ENCODE measurements at places on chromosomes 1 and 21.

DNA sequence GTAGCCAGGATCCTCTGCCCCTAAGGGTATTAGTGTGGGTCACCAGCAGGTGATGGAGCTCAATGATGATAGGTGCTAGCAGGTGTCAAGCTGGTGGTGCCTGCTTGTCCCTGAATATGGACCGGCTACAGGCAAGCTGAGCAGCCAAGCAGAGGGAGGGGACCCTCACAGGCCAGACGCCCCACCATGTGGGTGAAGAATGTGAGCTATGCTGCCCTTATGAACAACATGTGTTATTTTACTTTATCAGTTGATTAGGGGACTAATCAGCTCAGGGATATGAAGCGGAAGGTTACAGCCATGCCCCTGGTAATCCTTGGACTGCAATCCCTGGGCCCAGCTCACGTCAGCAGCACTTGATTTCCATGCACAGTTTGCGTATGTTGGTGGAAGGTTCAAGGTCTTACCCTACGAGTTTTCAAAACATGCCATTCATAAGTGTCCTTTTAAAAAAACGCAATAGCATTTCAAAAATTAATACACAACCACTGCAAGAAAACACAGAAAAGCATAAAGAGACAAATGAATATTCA is 106.0 kb downstream of the CDC7 start:
- DNase-seq = no peak

DNA sequence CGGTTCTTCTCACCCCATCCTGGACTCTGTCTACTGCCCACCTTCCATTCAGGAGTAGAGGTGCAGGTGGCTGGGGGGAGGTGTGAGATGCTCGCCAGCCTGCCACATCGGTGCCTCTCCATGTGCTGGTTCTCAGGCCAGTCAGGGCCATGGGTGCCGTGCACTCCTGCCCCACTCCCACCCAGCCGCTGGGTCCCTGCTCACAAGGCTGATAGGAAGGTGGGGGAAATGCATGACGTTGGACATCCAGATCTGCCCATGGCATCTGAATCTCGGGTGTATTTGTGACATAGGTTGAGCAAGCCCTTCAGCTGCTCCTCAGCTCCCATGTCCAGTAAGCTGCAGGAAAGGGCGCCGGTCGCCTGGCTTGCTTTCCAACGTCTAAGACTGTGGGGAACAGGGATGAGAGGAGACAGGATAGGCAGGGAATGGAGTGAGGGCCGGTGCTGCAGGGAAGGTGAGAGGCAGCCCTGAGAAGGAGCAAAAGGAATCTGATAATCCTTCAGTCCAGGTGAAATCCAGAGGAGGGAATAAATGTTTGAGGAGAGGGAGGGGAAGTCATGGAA is 11.8 kb downstream of the S100A7A start:
- DNase-seq = no peak

GRCh38 chr1:89987159-89987819 is 7.6 kb upstream of the ZNF326 start:
- DNase-seq = peak; percentile 24

GRCh38 chr1:180951186-180951745 is 38.6 kb downstream of the KIAA1614 start:
- DNase-seq = no peak

GRCh38 chr21:28636752-28637691 is 355.7 kb downstream of the LTN1 start:
- DNase-seq = no peak
